ENCODE measurements at places on chromosomes 5 and 9.

DNA sequence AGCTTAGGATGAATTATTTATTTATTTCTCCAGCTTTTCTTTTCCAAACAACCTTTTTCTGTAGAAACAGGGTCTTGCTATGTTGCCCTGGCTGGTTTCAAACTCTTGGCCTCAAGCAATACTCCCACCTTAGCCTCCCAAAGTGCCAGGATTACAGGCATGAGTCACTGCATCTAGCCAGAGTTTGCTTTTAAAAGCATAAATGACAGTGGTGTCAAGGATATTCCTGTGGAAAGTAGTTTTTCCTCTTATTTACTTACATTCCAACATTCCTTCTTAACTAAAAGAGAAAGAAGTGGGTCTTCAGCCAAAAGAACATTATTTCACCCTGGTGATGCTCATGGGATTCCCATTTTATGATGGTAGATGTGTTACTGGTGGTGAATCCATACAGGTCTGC, 62.4 kb downstream of the GRIA1 start:
- no peak for DNase-seq

GRCh38 chr5:161546470-161547301, at the start of gene GABRB2:
Gene GABRB2 (minus strand): TSS chr5:161546725. CDS start chr5:161546643, 82 bp downstream.
- DNase-seq, result peak; percentile 70

DNA sequence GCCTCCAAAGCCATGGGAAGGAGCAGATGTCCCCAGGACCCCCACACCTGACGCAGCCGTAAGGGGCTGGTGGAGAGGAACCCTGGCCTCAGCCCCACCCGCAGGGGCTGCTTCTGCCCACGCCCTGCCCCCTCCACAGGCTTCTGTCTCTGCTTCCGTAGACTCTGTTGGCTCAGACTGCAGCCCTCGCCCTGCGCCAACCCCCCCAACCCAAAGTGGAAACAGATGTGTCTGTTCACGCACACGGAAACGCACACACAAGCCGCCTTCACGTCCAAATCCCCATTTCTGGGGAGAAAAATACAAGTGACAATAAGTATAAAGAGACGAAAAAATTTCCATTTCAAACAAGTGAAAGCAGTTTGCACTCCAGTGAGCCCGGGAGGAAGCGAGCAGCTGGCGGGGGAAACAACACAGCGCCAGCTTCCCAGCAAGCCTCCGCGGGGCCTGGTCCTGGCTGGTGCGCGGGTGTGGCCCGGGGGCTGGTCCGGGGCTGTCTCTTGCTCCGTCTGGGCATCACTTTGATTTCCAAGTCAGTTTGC, 32.6 kb upstream of the RXRA start:
- peak; percentile 47 for DNase-seq

DNA sequence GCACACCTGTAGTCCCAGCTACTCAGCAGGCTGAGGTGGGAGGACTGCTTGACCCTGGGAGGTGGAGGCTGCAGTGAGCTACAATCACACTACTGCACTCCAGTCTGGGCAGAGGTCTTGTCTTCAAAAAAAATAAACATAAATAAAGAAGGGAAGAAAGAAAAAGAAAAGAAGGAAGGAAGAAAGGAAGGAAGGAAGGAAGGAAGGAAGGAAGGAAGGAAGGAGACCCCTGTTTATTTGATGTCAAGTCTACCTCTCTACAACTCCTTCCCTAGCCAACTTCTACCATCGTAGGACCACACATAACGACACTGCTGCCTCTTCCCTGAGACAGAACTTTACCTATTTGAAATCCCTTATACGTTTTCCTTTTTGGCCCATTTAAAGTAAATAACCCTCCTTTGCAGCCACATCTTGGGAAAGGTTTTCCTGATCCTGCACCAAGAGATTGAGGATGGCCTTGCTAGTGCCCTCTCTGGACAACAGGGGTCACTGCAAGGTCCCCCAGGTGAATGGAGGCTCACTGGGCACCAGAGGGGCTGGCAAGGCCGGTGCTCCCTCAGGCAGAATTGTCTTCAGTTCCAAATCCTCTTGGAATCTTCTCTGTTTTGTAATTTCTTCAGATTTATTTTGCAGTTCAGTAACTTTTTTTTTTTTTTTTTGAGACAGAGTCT, 10.5 kb downstream of the RPS14 start:
- no peak for DNase-seq

- no peak for DNase-seq
Measured at GRCh38 chr5:160462167-160462566, 40.5 kb downstream of the PTTG1 start.

- peak; percentile 98 for DNase-seq
Measured at GRCh38 chr9:137188490-137189296, at the start of the genes ANAPC2 and SSNA1. Gene ANAPC2 (minus strand): TSS chr9:137188560. CDS start chr9:137188532, 28 bp downstream. Gene SSNA1 (plus strand): TSS chr9:137188676. CDS start chr9:137188727, 51 bp downstream.

DNA sequence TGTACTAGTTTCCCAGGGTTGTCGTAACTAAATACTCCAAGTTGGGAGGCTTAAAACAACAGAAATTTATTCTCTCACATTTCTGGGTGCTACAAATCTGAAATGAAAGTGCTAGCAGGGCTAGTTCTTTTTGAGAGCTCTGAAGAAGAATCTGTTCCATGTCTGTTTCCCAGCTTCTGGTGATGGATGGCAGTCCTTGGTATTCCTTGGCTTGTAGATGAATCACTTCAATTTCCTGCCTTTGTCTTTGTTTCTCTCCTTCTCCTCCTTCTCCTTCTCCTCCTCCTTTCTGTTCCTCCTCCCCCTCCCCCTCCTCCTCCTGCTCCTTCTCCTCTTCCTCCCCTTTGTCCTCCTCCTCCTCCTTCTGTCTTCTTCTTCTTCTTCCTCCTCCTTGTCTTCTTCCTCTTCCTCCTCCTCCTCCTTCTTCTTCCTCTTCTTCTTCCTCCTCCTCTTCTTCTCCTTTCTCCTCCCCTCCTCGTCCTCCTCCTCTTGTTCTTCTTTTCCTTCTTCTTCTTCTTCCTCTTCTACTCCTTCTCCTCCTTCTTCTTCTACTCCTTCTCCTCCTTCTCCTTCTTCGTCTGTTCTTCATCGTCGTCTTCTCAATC, 104.7 kb upstream of the ANKRD55 start:
- DNase-seq, result no peak

- no peak for DNase-seq
Measured at GRCh38 chr9:18427691-18428090, 46.3 kb upstream of the ADAMTSL1 start.

DNA sequence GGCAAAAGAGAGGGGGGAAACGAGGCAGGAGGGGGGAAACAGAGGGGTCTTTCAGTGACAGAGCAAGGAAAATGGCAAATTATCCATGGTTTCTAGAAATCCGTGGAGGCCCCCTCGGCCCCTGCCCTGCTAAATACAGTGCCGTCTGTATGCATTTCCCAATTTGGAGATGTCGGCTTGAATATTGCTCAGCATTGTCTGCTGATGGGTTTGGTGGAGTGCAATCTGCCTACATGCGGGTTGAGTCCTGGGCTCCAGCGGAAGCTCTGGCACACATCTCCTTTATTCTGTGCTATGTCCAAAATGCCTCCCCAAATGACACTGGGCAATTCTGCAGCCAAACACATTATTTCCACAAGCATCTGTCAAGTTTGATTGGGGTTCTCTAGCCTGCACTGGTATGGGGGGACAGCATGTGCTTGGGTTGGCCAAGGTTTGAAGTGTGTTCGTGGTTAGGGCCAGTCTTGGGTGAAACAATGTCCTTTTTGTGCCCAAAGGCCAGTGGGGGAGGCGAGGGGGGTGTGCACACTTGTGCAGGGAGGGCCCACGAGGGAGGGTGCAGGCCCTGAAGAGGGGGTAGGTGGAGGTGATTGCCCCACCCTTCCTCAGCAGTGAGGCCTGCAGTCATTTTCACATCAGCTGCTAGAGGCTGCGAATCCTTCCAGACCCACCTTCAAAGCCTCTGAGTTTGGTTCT, 6.2 kb upstream of the NEUROG1 start:
- DNase-seq, result peak; percentile 52

DNA sequence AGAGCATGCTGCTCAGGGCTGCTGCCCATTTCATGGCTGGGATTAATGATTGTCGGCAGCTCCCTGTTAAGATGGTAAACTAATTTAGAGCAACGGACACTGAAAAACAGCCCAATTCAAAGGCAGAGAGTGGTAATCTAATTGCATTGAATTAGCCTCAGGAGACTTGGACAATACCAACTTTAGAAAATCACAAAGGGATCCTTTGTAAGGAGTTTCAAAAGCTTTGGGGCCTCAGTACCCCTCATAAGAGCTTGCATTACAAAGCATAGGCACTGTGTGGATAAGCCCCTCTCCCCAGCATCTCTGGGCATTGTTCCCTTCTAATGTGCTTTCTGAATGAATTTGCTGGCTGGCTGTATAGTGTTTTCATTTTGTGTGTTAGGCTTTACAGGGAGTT, 6.7 kb downstream of the GLRA1 start:
- no peak for DNase-seq

- no peak for DNase-seq
Measured at GRCh38 chr9:38318759-38319495, 73.6 kb upstream of the ALDH1B1 start.

- DNase-seq, result no peak
Measured at GRCh38 chr5:134136771-134137170, 22.3 kb downstream of the TCF7 start.

DNA sequence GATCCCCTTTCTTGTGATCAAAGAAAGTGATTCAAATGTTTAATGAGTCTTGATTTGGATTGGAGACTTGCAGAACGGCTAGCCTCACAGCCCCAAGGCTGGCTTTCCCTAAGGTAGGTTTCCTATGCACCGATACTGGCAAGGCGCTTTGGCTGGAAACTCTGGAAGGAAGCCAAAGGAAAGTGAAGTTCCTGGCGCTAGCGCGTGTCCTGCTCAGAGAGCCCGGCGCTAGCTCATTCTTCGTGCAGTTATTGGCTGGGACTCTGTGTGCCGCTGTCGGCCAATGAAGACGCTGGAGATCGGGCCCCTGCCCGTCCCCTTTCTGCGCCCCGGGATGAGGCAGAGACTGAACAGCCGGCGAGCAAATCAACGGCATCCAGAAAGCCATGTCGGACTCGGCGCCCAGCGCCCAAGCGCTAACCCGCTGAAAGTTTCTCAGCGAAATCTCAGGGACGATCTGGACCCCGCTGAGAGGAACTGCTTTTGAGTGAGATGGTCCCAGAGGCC, at the start of gene PCDHGC3:
PCDHGC3 (plus strand) TSS at position 342 of the 507 bp plus-strand sequence; CDS start at position 493, 151 bp downstream.
- DNase-seq, result peak; percentile 36

DNA sequence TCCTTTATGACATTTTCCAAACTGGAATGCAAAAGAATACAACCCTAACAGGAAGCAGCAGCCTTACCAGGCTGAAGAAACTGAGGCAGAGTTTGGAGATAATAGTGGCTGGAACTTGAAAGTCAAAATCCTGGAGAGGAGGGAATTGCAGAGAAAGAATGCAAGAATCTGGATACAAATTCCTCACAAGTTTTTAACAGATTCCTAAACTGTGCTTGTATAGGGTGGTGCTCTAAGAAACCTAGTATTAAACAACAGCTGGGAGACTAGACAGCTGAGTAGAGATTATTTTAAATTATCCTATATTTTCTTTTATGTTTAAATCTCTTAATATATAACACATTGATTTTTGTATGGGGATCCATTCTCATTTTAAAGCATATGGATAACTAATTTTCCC, 30.7 kb downstream of the INVS start:
- DNase-seq, result no peak

DNA sequence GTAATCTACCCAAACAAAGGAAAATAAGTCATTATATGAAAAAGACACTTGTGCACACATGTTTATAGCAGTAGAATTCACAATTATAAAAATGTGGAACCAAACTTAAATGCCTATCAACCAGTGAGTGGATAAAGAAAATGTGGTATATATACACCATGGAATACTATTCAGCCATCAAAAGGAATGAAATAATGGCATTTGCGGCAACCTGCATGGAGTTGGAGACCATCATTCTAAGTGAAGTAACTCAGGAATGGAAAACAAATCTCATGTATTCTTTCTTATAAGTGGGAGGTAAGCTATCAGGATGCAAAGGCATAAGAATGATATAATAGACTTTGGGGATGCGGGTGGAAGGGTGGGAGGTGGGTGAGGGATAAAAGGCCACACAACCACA, 34.6 kb downstream of the SLC12A2 start:
- no peak for DNase-seq

DNA sequence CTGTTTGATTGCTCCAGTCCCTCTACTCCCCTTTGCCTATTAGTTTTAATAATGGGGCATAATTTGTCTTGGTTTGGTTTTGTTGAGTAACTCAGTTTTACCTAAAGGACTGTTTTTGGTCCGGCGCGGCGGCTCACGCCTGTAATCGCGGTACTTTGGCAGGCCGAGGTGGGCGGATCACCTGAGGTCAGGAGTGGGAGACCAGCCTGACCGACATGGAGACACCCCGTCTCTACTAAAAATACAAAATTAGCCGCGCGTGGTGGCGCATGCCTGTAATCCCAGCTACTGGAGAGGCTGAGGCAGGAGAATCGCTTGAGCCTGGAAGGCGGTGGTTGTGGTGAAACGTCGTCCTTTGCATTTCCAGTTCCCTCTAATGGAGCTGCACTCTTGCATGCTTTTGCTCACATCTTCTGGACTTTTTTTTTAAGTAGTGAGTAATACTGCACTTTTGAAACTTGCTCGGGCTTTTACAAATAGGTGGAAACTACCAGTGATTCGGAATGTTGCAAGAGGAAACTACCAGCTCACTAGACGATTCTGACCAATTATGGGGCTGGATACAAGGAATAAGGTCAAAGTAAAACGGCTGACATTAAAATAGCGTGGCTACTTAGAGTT, 721 bp upstream of the MAML1 start:
- DNase-seq, result no peak

- DNase-seq, result no peak
Measured at GRCh38 chr9:2637390-2637789, 15.8 kb downstream of the VLDLR start.

GRCh38 chr5:169300468-169301385, at the start of gene SLIT3:
Gene SLIT3 (minus strand): TSS chr5:169301139. CDS start chr5:169300709, 430 bp downstream.
- DNase-seq, result no peak

DNA sequence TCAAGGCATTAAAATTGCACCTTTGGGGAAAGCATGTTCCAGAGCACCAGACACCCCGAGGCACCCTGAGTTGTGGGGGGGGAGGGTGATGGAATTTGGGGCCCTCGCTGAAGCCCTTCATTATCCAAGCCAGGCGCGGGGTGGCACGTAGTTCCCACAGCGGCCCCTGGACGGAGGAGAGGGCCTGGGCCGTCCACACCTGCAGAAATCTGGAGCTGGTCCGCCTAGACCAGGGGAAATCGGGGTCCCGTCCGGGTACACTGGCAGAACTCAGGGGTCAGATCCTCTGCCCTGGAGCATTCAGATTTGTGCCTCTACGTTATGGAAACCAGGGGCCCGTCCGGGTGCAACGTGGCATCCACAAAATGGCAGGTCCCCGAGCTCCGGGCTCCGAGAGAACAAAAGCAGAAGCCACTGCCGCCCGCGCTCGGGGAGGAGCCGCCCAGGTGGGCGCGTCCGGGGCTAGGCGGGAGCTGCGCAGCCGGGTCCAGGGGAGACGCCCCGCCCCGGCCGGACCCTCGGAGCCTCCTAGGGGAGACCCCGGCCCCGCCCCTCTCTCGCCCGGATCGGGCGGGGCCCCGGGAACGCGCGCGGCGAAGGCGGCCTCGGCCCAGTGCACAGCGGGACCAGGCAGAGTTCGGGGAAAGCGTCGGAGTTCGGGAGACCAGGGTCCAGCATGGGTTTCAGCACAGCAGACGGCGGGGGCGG, at the start of gene PLEKHG4B:
PLEKHG4B (plus strand) TSS at position 613 of the 708 bp plus-strand sequence; CDS start at position 677, 64 bp downstream.
- DNase-seq, result peak; percentile 36
